ENCODE measurements at places on chromosomes 13 and 19.

DNA sequence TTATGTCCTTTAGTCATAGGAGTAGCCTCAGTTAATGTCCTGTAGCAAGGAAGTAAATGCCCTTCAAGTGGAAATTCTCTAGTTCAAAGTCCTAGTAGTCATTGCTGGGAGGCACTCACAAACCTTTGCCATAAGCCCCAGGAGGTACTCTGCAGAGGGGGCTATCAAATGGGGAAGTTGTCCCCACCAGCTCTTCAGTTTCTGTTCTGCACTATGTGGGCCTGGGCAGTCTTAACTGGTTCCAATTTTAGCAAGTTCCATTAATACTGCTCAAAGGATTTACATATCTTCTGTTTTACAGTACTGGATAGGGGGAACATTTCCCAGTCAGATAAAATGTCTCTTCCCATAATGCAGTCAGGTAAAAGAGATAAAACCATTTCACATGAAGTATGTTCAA is 101.3 kb downstream of the B3GLCT start:
- no peak for DNase-seq

- no peak for DNase-seq
Measured at GRCh38 chr19:38890686-38891085, 8.7 kb downstream of the SIRT2 start.

DNA sequence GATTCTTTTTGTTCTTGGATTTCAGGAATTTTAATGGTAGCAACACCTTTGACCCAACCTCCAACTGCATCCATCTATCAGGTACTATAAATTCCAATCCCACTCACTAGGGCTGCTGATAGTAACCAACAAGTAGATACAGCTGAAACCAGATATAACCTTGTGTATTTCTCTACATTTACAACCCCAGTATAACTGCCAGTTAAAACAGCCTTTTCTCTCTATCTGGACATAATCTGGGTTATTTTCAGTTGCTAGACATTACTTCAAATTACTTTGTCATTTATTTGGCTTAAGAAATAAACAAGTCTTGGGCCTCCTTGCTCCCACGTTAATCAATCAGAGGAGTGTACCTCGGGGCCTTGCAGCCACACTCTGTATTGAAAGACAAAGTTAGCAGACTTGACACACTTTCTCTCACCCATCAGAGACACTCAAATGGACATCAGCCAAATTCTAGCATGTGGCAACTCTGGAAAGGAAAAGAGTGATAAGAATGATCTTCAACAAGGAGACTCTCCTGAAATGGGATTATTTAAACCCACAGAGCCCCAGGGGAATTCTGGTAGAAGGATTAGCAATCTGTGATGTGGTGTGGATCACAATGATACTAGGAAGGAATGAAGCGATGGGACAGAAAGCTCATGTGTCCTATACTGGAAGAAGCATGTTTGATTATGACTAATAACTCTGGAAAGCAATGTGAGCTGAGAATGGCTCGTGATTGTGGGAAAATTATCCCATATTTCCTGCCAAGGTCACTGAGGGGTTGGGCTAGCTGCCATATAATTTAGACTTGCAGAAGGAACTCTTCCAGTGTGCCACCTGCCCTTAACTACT is 157.5 kb downstream of the FLT1 start:
- peak; percentile 64 for DNase-seq

- peak; percentile 13 for DNase-seq
Measured at GRCh38 chr13:42215578-42216421, 56.2 kb upstream of the AKAP11 start.

DNA sequence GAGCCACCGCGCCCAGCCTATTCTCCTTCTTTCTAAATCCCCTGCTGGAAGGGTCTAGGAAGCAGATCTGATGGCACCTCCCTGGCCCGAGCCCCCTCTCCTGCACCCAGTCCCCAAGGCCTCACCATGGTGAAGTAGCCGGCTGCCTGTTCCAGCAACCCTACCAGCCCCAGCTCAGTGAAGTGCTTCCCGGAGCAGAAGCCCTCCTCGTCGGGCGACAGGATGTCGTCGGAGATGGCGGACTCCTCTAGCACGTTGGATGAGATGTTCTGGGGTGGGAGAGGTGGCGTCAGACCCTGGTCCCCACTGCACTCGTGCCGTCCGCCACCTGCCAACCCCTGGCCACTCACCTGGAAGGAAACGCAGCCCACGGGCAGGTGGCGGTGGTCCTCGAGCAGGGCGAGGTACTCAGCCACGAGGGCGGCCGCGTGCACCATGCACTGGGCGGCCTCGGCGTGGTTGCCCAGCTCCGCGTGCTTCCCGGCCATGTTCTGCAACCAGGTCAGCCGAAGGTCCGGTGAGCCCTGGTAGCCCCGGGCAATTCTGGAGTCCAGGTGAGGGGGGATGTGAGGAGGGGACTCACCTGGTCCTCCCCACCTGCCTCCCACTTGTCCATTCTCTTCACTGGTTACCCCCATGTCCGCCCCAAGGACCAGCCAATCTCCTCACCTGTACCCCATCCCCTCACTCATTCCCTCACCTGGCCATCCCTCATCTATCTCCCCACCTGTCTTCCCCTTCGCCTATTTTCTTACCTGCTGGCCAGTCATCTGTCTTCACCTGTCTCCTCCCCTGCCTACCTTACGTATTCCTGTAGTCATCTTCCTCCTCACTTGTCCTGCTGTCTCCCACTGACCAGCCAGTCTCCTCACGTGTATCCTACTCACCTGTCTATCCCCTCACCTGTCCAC is 11.5 kb upstream of the KANK2 start:
- DNase-seq = no peak

DNA sequence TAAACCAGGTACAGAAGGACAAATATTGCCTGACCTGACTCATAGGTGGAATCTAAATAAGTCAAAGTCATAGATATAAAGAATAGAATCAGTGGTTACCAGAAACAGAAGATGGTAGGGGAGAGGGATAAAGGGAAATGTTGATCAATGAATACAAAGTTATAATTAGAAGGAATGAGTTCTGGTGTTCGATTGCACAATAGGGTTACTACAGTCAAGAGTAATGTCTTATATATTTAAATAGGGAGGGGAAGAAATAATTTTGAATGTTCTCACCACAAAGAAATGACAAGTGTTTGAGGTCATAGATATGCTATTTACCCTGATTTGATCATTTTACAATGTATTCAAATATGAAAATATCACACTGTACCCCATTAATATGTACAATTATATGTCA is 1541.2 kb downstream of the SLITRK1 start:
- no peak for DNase-seq

- DNase-seq = no peak
Measured at GRCh38 chr13:59103004-59103768, 1060.5 kb downstream of the DIAPH3 start.

- peak; percentile 99 for DNase-seq
Measured at GRCh38 chr19:2840794-2841791, at the start of gene ZNF555. ZNF555 (plus strand) TSS chr19:2841475; CDS start chr19:2841573, 98 bp downstream.

DNA sequence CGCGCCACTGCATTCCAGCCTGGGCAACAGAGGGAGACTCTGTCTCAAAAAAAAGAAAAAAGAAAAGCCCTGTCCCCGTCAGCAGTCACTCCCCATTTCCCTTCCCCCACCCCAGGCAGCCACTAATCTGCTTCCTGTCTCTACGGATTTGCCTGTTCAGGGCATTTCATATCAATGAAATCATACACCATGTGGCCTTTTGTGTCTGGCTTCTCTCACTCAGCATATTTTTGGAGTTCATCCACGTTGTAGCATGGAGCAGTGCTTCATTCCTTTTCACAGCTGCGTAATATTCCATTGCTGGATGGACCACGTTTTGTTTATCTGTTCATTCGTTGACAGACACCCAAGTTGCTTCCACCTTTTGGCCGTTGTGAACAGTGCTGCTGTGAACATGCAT is 36.1 kb upstream of the KLF2 start:
- no peak for DNase-seq

- no peak for DNase-seq
Measured at GRCh38 chr19:46813839-46814358, 25.5 kb upstream of the SLC1A5 start.

DNA sequence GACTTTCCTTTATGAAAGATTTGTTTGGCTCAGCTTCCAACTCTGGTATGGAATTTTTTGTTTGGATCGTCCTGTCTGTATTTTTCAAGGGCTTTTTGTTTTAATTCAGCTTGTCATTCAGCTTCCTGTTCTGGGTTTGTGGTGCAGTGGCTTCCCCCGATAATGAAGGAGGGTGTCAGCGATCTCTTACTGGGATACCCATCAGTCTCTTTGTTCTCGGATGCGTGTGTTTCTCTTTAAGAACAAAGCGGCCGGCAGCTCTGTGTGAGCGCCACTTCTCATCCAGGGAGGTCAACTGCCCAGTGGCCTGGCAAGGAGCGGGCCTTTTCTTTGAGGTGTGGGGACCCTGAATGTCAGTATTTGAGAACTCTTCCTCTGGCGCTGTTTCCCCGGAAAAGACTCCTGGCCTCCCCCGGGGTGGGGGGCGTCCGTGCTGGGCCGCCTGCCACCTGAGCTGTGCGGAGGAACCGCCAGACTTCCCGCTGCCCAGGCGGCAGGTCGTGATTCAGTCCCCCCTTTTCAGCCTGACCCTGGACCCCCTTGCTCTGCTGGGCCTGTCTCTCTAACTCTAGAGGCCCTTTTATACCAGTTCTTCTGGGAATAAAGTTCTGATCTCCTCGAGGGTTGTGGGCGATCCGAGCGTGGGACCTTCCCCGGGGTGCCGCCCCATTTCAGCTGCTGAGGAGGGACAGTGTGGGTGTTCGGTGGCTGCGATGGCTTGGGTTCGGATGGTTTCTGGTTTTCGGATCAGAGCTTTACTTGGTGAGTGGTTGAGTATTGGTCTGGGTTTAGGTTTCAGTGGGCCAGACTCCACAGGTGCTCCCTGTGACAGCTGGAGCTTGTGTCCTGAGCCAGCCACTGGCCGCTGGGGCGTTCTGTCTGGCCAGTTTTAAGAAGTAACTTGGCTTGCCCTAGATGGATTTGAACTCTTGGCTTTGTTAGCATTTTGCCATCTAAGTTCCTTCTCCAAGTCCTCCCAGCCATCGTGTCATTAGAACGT is 3.4 kb downstream of the SF3A2 start:
- DNase-seq = no peak

DNA sequence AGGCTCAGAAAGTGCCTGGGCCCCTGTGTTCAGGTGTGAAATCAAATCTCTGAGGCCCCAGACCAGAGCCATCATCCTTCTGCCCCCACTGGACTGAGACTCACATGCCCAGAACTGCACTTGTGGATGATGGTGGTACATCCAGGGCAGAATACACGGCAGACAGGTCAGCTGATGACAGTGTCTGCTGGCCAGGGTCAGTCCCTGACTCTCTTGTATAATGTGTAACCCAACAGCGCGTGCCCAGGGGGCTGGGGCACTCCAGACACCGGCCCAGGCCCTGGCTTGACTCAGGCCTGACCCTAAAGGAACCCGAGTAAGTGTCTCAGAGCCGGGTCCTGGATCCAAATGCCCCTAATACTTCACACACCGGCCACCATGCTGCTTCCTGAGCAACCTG is 37.4 kb upstream of the GATAD2A start:
- no peak for DNase-seq

GRCh38 chr13:79468819-79469218 is 12.1 kb upstream of the NDFIP2 start:
- DNase-seq = no peak

GRCh38 chr13:50842990-50843256 is 569 bp downstream of the DLEU7 start:
- DNase-seq = no peak

- peak; percentile 51 for DNase-seq
Measured at GRCh38 chr19:49832556-49832955, 14.5 kb downstream of the MED25 start.

DNA sequence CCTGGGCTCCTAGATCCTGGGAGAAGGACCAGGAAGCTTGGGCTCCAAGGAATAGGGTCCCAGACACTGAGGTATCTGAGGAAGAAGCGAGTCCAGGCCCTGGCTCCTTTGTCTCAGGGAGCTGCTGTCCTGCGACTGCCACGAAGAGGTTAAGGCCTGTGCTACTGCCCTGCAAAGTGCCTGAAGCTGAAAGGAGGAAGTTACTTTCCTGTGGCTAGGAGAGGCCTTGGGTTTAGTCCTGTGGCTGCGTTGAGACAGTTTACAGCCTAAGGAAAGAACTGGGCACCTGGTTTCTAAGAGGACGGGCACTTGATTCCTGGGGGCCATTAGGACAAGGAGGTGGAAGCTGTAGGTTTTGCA is 2.8 kb downstream of the MYADM start:
- DNase-seq = no peak

DNA sequence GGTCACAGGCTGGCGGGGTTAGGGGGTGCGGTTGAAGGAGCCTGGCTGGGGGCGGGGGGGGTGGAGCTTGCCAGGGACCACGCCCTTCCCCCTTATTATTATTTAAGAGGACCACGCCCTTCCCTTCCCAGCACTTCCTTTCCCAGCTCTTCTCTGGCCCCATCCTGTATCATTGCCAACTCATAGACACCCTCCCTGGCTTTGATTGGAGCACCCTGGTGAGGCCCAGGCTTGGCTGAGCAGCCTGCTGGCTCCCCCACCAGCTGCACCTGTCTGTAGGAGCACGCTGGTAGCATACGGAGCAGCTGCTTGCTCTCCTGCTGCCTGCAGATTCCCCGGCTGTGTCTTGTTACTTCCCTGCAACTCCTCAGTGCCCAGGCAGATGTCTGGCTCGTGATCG is 62.5 kb upstream of the PDX1 start:
- DNase-seq = peak; percentile 34

DNA sequence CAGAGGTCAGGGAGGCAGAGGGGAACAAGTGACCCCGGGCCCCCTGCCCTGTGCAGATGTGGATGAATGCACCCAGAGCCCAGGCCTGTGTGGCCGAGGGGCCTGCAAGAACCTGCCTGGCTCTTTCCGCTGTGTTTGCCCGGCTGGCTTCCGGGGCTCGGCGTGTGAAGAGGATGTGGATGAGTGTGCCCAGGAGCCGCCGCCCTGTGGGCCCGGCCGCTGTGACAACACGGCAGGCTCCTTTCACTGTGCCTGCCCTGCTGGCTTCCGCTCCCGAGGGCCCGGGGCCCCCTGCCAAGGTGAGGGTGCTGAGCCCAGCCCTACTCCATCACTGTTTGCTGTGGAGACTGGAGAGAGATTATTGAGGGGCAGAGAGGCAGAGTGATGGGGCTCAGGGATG is 9.9 kb downstream of the LTBP4 start:
- peak; percentile 74 for DNase-seq

- no peak for DNase-seq
Measured at GRCh38 chr19:22604571-22605274, 29.4 kb upstream of the ZNF492 start.

DNA sequence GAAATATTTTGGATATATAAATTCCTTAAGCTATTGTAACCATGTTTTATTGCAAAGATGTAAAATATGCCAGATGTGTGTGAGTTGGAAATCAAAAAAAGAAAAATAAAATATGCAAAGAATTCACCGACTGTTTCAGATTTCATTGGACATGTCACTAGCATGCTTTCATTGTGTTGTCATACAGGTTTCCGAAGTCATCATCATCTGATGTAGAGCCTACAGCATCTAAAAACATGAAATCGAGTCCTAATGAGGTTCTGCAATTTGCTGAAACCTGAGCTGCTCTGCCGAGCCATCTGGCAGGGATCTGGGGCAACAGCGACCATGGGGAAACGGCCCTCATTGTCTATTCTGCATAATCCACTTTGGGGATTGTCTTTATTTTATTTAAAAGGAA is 196.1 kb upstream of the MAB21L1 start:
- DNase-seq = no peak

- peak; percentile 7 for DNase-seq
Measured at GRCh38 chr19:3980353-3981251, 4.7 kb downstream of the EEF2 start.

GRCh38 chr19:15114153-15114540 is 6.9 kb downstream of the SYDE1 start:
- peak; percentile 45 for DNase-seq

Measured in Daoy (cell line).